EH (cell line): ENCODE measurements at places on chromosomes 3 and 15.

- DNase-seq = no peak
Observed at GRCh38 chr3:124044956-124045355, 53.0 kb upstream of the ROPN1 start.

- DNase-seq = no peak
Observed at GRCh38 chr3:43370293-43370980, 84.1 kb downstream of the SNRK start.

DNA sequence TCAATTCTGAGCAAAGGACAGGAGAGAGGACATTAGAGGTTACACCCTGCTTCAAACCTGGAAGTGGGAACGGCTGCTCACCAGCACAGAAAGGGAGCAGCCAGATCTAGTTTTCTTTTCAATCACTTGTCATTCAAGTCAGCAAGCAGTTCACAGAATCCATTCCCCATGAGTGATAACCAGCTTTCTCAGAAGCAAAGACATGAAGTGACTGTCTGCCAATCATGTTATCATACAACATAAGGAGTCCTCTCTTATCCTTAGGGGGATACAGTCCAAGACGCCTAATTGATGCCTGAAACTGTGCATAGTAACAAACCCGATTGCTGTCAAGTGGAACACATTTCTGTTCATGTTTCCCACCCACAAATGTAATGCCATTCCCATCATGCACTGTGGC is 54.7 kb downstream of the FAM98B start:
- DNase-seq = no peak

DNA sequence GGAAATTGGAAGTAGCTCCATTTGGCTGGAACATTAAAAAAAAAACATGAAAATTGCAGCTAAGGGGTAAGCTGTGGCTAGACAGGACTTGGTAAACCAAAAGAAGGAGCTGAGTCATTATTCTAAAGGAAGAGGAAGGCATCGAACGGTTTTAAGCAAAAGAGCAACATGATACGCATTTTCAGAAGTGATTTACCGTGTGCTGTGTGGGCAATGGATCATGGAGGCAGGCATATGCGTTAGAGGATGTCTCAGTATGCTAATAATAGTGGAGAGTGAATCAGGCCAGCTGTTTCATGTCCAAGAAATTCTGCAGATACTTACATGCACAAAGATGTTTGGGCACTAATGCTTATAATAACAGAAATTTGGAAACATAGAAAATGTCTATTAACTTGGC is 409.1 kb upstream of the ATP11B start:
- no peak for DNase-seq

- no peak for DNase-seq
Observed at GRCh38 chr3:127209840-127210653, 17.1 kb downstream of the PRR23E start.

GRCh38 chr15:56292546-56293316 is 49.1 kb upstream of the RFX7 start:
- DNase-seq = no peak

GRCh38 chr15:74833376-74834107 is 7.1 kb downstream of the CPLX3 start:
- no peak for DNase-seq

GRCh38 chr3:111807826-111808225 is 51.2 kb upstream of the PHLDB2 start:
- DNase-seq = no peak

- DNase-seq = no peak
Observed at GRCh38 chr3:120468635-120469295, 18.0 kb upstream of the FSTL1 start.

- DNase-seq = peak; percentile 73
Observed at GRCh38 chr3:15794303-15794771, 3.4 kb downstream of the ANKRD28 start.

- DNase-seq = no peak
Observed at GRCh38 chr3:36926292-36926897, 18.5 kb downstream of the TRANK1 start.

- peak; percentile 47 for DNase-seq
Observed at GRCh38 chr15:78950902-78951840, 6.3 kb upstream of the CTSH start.

- no peak for DNase-seq
Observed at GRCh38 chr15:88877415-88877814, 17.9 kb downstream of the HAPLN3 start.

- no peak for DNase-seq
Observed at GRCh38 chr3:183477801-183478456, 49.5 kb upstream of the MCF2L2 start.

- DNase-seq = no peak
Observed at GRCh38 chr3:17160597-17160996, 275.8 kb downstream of the PLCL2 start.

- DNase-seq = no peak
Observed at GRCh38 chr3:31562525-31562924, 29.8 kb downstream of the STT3B start.

DNA sequence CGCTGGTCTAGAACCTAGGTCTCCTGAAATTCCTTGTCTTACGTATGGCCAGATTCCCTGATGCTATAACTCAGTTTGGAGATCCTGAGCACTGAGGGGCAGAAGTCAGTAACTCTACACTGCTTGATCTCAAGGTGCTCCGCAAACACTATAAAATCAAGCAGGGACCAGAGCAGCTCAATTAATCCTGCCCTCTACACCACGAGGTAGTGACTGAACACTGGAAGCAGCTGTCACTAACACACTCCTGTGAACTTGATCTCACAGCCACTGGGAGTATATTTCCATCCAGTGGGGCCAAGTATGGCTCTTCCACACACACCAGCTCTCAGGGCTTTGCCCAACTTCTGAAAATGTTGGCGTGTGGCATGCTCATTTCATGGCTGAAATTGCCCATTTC is 51.0 kb downstream of the EDEM1 start:
- no peak for DNase-seq

GRCh38 chr3:173889596-173889995 is 492.1 kb downstream of the NLGN1 start:
- peak; percentile 81 for DNase-seq

DNA sequence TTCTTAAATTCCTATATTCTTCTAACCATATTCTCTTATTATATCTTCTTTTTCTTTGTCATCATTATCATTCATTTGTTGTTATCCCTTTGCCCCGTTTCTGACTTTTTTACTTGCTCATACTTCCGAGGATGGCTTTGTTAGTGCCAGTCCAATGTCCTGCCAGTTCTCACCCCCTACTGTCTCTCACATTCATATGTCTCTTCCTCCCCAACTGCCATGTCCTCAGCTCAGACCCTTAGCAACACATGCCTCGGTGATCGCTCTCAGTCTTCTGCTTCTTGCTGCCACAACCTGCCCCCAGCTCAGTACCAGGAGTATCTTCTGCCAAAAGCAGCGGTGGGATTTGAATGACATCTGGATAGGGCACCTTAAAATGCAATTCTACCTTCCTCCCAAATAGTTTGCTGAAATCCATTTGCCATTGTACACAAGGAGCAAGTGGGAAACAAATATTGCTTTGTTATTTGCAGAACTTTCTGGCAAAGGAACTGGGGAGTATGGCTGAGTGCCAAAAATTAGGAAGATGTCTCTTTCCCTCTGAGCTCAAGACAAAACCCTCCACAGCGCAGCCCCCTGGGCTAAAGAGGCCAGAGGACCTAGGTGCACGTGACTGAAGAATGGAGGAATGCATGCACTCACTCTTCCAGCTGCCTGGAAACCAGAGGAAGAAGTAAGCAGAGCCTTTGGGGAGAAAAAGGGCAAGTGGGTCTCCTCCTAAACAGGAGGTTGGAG is 57.7 kb upstream of the CTNNB1 start:
- DNase-seq = no peak

GRCh38 chr15:100022806-100023205 is 289.6 kb upstream of the LYSMD4 start:
- no peak for DNase-seq

- DNase-seq = no peak
Observed at GRCh38 chr3:109644746-109645145, 307.4 kb upstream of the DPPA4 start.

DNA sequence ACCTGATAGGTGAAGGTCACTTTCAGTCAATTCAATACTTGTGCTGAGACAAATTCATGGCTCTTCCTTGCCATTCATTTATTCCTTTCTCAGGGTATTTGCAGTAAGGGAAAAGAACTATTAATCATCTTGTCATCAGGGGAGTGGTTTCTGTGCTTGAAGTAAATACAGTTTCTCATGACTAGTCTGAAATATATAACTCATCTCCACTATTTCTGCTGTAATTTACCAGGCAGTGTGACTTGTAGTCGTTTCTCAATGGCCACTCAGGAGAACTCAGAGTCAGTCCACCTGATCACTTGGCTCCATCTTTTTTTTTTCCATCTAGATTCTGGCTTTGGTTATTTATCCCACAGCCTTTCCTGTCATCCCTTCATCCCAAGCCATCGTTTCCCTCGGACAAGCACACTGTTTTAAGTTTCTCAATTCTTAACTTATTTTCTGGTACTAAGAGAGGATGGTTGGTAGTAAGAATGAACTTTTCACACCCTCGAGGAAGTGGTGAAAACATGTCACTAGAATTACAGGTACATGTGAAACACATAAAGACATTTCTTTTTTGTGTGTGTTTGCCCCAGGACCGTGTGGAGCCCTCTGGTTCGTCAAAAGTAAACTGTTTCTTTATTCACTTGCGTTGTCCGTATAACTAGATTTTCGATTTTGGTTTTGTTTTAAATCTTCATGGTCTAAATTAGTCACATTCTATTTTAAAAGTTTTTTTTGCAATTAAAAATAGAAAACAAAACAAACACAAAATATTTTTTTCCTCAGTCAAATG is 620.2 kb downstream of the ZBBX start:
- DNase-seq = no peak

- peak; percentile 11 for DNase-seq
Observed at GRCh38 chr15:38961931-38962330, 397.3 kb upstream of the RASGRP1 start.

DNA sequence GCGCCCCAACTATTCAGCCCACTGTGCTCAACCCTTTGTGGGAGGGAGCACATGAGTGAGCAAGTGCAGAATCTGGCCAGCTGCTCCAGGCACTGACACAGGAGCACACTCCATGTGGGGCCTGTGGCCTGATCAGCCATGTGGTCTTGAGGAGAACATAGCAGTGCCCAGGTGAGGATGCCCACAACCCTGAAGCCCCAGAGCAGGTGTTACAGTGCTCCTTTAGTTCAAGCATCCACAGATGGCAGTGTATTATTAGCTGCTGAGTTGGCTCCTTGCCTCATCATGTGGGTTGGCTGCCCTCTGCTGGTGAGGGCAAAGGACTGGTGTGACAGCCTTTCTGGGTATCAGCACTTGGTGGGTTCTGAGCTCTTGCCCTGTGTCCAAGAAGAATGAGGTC is 1588.2 kb downstream of the SI start:
- DNase-seq = peak; percentile 29

DNA sequence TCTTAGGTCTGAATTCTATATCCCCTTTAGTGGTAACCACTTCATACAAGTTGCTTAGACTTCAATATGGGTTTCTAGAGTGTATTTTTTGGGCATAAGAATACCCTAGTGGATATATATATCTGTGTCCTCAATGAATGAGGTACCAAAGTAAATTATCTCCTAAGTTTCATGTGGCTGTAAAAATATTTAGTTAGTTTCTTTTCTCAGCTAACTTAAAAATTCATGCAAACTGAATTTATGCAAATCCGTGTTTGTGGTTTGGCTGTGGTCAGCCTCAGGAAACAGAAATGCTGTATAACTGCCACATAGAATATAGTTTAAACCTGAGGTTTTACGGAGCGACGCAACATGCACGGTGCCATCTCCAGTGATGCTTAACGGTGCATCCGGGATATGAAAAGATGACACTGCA is 80.3 kb downstream of the PEX5L start:
- DNase-seq = no peak

DNA sequence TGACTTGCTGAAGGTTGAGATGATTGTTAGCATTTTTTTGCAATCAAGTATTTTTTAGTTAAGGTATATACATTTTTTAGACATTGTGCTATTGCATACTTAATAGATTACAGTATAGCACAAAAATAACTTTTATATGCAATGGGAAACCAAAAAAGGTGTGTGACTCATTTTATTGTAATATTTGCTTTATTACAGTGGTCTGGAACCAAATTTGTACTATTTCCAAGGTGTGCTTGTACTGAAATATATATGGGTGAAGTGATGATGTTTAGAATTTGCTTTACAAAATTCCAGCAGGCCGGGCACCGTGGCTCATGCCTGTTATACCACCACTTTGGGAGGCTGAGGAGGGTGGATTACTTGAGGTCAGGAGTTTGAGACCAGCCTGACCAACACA is 29.1 kb upstream of the TBC1D23 start:
- DNase-seq = peak; percentile 63

GRCh38 chr3:15217011-15217671 is 11.1 kb downstream of the CAPN7 start:
- DNase-seq = no peak
